Stimulated activated CD8-positive, alpha-beta memory T cell treated with anti-CD3 and anti-CD28 coated beads, Interleukin-4, amount 100 ng/mL, for 1 hour (primary cell): ENCODE measurements at places on chromosomes 4 and X.

DNA sequence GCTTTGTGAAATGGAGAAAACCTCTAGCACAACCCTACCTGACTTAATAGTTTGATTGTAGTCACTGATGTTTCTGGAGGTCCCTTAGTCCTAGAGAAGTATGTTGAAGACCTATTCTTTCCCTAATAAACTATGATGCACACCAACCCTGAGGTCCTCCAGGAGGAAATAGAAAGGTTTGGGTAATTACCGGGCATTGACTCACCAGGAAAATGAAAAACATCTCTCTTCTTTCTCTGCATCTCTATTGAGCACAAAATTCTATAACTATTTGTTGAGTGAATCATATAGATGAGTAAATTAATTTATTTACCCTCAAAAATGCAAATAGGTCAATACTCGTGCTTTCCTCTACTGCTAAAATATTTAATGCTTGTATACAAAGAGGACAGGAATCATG, 582.4 kb upstream of the FAM241A start:
- DNase-seq: no peak

GRCh38 chrX:39360101-39360500, 558.8 kb downstream of the MID1IP1 start:
- DNase-seq: no peak

- DNase-seq: no peak
Observed at GRCh38 chrX:4043951-4044350, 330.5 kb upstream of the PRKX start.

DNA sequence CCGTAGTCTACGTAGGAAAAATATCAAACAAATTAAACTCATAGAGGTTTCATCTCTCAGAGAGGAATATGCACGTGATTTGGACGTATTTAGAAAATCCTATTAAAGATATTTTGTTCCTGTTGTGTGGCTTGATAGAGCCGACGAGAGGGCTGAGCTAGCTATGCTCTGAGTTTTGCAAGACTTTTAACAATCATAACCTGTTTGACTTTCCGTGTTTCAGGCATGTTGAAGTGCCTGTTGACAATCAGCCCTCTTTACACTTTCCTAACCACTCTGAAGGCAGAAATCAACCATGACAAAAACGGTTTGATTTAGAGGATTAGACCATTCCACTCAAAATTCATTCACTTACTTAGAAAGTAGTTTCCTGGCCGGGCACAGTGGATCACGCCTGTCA, 297.3 kb downstream of the ASMT start:
- no peak for DNase-seq

GRCh38 chr4:165604181-165604580, 225.4 kb downstream of the CPE start:
- DNase-seq: no peak

DNA sequence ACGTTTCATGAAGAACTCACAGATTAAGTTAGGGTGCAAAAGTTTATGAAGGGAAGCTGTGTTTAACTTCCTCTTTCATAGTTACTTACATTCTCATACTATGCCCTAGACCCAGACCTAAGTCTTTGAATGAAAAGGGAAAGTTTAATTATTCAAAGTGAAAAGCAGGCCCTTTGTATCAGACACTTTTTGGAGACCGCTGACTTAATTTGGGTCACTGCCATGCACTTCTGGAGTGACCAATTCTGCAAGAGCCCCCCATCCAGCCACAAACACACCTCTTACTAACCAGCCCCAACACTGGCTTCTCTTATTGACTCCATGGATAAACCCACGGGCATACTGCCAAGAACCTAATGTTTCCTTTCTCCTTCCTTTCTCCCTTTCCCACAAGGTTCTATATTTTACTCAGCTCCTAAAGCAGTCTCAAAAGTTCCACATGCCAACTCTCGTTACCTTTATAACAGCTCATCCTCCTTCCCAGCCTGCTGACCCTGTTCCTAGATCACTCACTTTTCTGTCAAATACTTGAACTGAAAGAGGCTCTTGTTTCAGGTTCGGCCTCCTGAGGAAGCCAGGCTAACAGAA, 34.5 kb downstream of the ABCE1 start:
- no peak for DNase-seq

GRCh38 chr4:62194342-62194741, 994.2 kb downstream of the ADGRL3 start:
- no peak for DNase-seq

- no peak for DNase-seq
Observed at GRCh38 chrX:120380699-120381098, 18.8 kb downstream of the ATP1B4 start.

GRCh38 chr4:84973856-84974255, 7.4 kb upstream of the WDFY3 start:
- no peak for DNase-seq

- DNase-seq: no peak
Observed at GRCh38 chr4:24273136-24273535, 311.2 kb downstream of the DHX15 start.

- DNase-seq: no peak
Observed at GRCh38 chr4:174591243-174592021, 69.1 kb upstream of the HPGD start.

DNA sequence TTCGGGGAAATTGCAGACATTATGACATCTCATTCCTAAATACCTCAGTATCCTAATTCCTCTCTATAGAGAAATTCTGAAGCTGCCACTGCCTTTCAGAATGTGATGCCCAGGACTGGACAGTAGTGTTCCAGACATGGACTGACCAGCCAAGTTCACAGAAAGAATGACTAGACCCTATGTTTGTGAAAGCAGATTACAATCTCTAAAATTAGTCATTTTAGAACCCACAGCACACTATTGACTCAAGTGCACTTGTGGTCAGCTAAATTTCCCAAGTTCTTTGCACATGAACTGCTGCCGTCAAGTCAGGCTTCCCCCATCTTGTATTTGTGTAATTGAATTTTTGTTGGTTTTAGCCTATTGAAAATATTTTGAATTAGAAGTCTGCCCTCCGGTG, 81.0 kb upstream of the ESX1 start:
- no peak for DNase-seq

GRCh38 chrX:134388161-134389109, 71.5 kb upstream of the HPRT1 start:
- no peak for DNase-seq

DNA sequence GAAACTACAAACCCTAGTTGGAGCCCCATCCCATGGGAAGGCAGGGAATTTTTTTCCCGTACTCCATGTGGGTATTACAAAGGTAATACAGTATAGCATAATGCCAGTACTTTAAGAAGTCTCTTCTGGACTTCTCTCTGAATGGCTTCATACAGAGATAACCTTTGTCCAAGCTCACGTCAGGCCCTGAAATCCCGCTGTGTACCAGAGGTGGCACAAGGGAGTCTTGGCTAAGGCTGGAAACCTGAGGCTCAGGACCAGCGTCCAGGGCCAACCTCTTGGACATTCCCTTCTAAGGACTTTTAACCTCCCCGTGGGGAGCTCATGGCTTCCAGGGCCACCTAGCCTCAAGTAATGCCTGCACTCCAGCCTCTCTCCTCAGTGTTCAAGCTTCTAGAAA, 338.9 kb upstream of the FAM241A start:
- DNase-seq: no peak

GRCh38 chrX:144637731-144638130, 609.6 kb upstream of the SPANXN1 start:
- DNase-seq: no peak
